ENCODE measurements at places on chromosomes 7 and 10.

GRCh38 chr10:102643336-102644065 is 778 bp upstream of the TRIM8 start:
- no peak for DNase-seq

DNA sequence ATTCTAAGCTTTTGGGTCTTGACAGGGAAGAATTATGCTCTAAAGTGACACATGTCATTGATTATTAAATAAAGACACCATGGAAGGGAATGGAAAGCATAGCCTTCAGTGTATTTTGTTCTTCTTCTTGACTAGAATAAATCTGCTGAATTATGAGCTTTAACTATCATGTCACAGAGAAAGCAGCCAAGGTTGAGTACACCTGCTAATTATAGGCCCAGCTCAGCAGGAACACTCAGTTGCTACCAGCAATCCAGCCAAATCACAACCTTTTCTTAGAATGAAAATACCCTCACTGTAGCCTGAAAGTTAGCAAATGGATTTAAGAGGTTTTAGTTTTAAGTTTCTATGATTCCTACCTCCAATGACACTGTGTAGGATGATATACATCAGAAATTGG is 225.3 kb upstream of the RHOBTB1 start:
- no peak for DNase-seq

- DNase-seq, result no peak
Observed at GRCh38 chr10:34580214-34580613, 234.9 kb downstream of the PARD3 start.

GRCh38 chr7:101902680-101903514 is 85.5 kb downstream of the CUX1 start:
- DNase-seq, result no peak

GRCh38 chr10:20954519-20954918 is 57.4 kb upstream of the NEBL start:
- no peak for DNase-seq
